Activated CD4-positive, CD25-positive, alpha-beta regulatory T cell (primary cell): ENCODE measurements at places on chromosomes 16 and 17.

GRCh38 chr16:27315333-27316037 lies 1.7 kb downstream of the IL4R start:
- DNase-seq = peak; percentile 12

GRCh38 chr16:83878838-83879237 lies 20.1 kb upstream of the MLYCD start:
- no peak for DNase-seq

DNA sequence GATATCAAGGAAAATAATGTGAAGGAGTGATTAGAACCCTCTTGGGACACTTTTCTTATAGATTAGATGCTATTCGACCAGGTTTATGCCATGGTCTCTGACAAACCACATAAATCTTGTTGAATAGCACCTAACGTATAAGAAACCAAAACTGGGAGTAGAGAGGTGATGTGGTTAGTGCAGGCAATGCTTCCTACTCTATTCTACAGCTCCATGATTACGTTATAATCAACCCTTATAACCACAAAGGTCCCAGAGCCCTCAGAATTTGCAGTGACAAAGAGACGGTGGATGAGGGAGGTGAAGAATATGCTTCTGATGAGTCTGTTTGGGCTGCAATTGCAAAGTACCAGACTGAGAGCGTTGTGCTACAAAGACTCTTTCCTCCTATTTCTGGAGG lies 78.4 kb downstream of the ARHGAP44 start:
- no peak for DNase-seq

DNA sequence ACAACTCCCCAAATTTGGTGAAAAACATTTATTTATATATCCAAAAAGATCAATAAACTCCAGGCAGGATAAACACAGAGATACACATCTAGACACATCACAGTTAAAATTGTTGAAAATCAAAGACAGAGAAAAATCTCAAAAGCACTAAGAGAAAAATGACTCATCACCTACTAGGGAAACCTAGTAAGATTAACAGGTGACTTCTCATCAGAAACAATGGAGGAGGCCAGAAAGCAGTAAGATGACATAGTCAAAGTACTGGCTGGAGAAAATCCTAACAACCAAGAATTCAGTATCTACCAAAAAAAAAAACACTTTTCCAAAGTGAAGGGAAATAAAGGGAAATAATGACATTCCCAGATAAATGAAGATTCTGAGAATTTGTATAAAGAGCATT lies 33.8 kb downstream of the ULK2 start:
- DNase-seq = no peak

DNA sequence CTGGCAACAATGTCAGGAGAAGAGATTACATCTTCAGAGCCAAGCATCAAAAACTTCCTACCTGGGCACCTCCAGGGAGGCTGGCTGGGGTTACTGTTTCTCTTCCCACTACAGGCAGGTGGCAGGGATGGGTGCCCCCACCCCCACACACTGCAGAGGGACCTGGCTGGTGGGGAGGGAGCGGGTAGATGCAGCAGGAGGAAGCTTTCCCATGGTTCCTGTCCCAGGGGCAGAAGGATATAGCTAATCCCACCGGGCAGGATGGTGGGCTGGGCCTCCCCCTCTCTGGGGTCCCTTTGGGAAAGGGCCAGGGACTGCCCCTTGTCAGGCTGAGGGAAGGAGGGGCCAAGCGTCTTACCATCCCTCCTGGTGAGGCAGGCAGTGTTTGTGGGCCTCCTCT lies 16.7 kb upstream of the MTMR4 start:
- no peak for DNase-seq

DNA sequence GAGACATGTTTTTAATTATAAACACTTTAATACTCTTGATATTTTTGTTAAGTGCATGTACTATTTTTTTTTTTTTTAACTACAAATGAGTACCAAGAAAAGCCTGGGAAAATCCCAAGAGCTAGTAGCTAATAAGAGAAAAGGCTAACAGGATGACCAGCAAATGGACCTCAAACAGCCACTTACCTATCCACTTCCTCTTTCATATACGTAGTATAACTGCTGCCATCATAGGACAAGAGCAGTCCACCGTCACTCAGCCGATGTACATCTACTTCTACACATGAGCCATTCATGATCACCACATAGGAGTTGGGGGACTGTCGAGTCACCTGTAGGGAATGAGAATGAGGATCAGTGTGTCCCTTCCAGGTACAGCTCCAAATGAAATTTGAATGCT lies 128.0 kb upstream of the C17orf78 start:
- no peak for DNase-seq

- DNase-seq = no peak
These were observed 424 bp downstream of the YBX2 start for GRCh38 chr17:7293816-7294613.

DNA sequence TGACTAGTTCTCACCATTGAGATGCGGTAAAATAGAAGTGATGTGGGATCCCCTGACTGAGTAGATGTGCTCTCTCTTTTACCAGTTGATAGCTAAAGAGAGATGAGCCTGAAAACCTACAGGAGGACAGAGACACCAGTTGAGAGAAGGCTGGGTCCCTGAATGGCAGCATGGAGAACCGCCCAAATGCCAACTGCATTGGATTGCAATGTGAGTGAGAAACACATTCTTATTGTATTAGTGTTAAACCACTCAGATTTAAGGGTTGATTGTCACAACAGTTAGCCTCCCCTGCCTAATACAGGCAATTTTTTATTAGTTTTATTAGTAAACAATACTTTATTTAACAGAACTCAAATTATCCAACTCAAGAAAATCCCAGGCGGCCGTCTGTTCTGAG lies 61.2 kb downstream of the SPACA3 start:
- no peak for DNase-seq
